ENCODE measurements at places on chromosomes 1 and 21. TPM values are rescaled to one million over a fixed set of nuclear protein-coding genes. Genes with fewer than 3 reads are reported as not detected.
A peak's percentile ranks its signal among the peaks of the same experiment; 100 is the strongest.

GRCh38 chr1:107264007-107264406, 123.2 kb downstream of the NTNG1 start:
- no peak for DNase-seq

- DNase-seq: no peak
These were observed 45.5 kb downstream of the RAB3GAP2 start for GRCh38 chr1:220226752-220227151.

DNA sequence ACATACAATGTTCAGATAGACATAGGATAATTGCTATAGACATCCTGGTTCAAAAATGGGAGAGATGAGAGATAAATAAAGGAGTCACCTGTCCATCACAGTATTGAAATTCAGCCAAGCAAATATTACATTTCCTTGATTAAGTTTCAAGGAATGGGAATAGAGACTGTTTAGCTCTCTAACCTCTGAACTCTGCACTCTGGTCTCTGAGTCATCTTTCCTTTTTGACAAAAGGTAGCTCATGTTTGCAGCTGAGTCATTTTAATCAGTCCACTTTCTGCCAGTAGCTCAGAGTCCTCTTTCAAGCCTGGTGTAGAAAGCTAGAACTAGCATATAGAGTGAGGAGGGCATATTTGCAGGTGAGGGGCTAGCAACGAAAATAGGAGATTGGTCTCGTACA, 51.4 kb upstream of the GJA8 start:
- DNase-seq: no peak

- no peak for DNase-seq
These were observed 13.6 kb upstream of the RIPK4 start for GRCh38 chr21:41780337-41781049.

DNA sequence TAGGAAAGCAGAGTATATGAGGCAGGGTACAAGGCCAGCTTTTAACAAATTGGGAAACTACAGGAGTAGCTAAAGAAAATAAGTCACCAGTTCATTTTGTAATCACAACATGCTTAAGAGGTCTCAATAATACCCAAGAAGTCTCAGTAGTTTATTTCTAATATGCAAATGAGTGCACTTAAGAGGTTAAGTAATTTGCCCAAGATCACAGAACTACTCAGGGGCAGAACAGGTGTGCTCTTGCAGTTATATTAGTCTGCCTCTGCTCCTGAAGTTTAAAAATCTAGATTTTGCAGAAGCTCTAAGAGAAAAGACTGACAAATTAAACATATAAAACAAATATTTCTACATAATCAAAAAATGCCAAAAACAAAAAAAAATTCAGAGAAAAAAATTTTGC, 6.9 kb downstream of the EPS15 start:
- DNase-seq: no peak

DNA sequence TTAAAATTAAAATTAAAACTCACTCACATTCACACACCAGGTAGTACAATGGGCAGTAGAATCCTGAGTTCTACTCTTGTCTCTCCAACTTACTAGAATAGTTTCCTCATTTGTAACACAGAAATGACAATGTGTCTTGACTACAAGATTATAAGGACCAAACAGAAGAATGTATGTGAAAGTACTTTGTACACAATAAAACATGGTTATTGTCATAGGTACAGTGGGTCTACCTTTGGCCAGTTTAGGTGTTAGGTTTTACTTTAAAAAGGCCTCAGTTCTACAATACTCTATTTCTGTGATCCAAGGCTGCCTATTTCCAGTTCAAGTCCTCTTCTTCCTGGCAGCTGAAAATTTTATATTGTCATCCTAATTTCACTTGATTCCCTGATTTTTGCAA, 50.2 kb downstream of the LUZP1 start:
- DNase-seq: no peak

- DNase-seq: no peak
These were observed 376.7 kb upstream of the ADGRL2 start for GRCh38 chr1:81424061-81424460.

DNA sequence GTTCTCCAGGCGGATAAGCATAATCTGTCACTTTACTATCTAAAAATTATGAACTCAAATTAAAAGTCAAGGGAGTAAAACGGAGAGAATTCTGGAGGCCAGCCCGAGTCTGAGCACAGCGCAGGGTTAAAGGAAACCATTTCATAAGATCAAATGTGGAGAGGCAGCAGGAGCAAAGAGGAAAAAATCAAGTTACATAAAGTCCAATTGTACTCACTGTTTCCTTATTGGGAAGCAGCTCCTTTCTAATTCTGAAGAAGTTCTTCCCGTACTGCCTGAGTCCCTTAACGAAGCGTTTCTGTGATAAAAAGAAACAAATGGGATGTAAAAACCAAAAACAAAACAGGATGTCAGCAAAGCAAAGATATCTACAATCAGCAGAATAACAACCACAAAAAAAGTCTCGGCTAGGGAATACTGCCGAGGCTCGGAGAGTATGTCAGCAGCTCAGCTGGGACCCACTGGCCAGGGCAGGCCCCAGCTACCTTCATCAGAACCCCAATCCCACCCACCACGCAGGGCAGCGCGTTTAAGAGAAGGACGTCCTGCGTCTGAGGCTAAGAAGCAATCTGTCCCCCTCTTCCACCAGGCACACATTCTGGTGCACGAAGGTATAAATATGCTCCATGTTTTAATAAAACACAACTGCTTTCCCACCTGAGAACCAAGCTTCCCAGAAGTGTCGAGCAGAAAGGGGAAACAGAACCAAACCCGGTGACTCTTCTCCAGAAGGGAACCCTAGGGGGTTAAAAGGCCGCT, 104.8 kb downstream of the SLC45A1 start:
- no peak for DNase-seq

GRCh38 chr1:228457396-228458176, 29.6 kb upstream of the RNF187 start:
- DNase-seq: peak; percentile 89

- DNase-seq: no peak
These were observed 128.9 kb downstream of the HIVEP3 start for GRCh38 chr1:41789661-41790330.

GRCh38 chr1:15700508-15700907, 16.4 kb downstream of the PLEKHM2 start:
- no peak for DNase-seq

GRCh38 chr21:38444691-38445090, 53.6 kb downstream of the ERG start:
- no peak for DNase-seq

DNA sequence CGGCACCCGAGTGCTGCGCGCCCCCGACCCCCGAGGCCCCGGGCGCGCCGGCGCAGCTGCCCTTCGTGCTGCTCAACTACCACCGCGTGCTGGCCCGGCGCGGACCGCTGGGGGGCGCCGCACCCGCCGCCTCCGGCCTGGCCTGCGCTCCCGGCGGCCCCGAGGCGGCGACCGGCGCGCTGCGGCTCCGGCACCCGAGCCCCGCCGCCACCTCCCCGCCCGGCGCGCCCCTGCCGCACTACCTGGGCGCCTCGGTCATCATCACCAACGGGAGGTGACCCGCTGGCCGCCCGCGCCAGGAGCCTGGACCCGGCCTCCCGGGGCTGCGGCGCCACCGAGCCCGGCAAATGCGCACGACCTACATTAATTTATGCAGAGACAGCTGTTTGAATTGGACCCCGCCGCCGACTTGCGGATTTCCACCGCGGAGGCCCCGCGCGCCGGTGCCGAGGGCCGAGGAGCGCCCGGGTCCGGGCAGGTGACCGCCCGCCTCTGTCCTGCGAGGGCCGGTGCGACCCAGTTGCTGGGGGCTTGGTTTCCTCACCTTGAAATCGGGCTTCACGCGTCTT, 49.0 kb downstream of the SIM2 start:
- no peak for DNase-seq

DNA sequence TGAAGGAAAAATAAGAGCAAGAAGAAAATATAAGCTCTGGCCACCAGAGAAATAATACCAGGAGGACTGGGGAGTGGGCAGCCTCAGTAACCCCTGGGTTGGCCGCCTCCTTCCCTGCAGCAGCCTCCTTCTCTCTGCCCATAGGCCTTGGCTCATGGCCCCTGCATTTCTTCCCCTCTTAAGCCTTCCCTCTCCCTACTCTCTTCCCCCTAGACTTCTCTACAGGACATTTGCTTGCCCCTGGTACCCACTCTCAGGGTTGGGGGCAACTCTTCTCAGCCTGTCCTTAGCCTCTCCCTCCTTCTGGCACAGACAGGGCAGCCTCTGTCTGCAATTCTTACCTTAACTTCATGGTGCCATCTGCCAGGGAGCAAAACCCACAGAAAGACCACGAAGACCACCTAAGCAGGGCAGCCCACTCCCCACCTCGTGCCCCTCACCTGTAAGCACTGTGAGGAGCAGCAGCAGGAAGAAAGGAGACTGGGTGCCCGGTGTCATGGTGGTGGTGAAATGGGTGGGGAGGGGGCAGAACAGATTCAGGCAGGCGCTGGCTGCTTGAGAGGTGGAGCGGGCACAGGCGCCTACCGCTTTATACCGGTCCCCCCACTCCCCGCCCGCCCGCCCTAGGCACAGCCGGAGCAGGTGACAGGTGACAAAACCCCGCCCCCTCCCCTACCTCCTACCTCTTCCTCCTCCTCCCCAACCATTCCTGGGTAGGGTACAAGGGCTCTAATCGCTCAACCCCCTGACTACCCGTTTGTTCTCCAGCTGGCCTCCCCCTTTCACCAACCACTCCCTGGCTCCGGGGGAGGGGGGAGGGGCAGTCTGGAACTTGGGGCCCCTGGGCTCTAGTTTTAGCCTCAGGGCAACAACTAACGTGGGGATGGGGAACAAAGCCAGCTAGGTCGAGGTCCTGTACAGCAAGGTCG, 15.1 kb downstream of the THBS3 start:
- no peak for DNase-seq

GRCh38 chr1:44294588-44295007, 60.5 kb downstream of the ERI3 start:
- no peak for DNase-seq

Gene FHAD1
- not detected for polyA plus RNA-seq

Gene NLRP3
- polyA plus RNA-seq: 2.3 TPM

Gene AP4B1
- 38.1 TPM for polyA plus RNA-seq

Gene CFAP74
- polyA plus RNA-seq: not detected

Gene RNU11
- not detected for polyA plus RNA-seq

Gene CLCA2
- not detected for polyA plus RNA-seq

All from GM12878 (cell line).